EL (cell line): ENCODE measurements at places on chromosomes 12 and 14.
A peak's percentile ranks its signal among the peaks of the same experiment; 100 is the strongest.

DNA sequence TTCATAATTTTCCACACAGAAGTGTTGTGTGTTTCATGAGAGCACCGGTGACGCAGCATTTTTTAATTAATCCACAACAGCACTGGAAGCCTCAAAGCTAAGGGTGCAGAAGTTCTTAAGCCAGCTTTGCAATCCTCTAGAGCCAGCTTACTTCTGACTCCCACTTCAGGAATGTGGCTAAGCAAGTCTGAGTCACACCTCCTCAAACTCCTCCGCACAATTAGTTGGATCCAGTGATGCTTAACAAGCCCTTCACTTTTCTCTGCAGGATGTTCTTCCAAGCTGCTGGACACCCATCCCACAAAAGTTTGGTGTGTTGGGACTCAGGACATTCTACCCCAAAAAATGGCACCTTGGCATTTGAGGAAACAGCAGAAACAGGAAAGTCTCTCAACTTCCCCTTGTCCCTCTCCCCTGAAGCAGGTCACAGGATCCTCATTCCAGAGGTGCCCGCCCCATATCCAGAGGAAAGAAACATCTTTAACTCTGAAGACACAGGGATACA lies 210.0 kb downstream of the PPM1H start:
- peak; percentile 98 for DNase-seq

GRCh38 chr14:85293612-85294234 lies 236.2 kb upstream of the FLRT2 start:
- no peak for DNase-seq

GRCh38 chr14:66247662-66248193 lies 238.4 kb upstream of the CCDC196 start:
- no peak for DNase-seq

- no peak for DNase-seq
These were observed 51.0 kb downstream of the PAH start for GRCh38 chr12:102865821-102866615.

DNA sequence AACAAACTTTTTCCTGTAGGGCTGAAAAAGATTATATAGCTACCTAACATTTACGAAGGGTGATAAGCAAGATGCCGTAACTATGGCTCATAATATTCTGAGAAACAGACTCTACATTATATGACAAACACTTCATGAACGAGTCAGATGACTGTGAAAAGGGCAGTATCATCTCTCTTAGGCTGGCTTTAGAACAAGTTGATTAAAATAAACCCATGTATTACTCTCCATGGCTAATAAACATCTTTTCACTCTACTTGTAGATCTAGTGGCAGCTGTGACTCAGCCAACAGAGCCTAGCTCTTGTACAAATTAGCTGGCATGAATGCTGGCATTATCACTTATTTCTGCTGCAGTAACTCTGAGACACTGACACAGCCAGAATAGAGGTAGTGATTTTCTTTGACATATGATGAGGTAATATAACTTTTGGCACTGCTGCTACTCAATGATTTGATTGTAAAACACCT lies 47.1 kb downstream of the SLC2A13 start:
- no peak for DNase-seq

- peak; percentile 70 for DNase-seq
These were observed 11.4 kb upstream of the BCAT1 start for GRCh38 chr12:24960222-24960855.

- peak; percentile 13 for DNase-seq
These were observed 210.9 kb upstream of the ARID2 start for GRCh38 chr12:45518291-45519235.

DNA sequence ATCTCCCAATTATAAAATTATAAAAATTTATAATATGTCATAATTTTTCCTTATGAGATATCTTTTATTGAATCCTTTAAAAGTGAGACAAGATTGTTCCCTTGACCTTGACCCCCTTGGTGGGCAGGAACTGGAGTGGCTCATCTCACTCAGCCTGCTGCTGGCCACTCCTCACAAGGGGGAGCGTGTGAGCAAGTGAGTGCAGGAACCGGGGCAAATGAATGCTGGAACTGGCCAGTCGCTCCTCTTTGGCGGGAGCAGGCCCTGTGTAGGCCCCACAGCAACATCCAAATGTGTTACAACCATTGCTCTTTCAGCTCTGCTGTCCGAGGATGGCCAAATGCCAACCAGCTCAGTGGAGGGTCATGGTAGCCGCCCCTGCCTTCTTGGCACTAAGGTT lies 178.8 kb downstream of the ETNK1 start:
- peak; percentile 51 for DNase-seq

GRCh38 chr14:68566075-68566474 lies 226.8 kb downstream of the ZFP36L1 start:
- DNase-seq: no peak

GRCh38 chr14:74917646-74918081 lies 5.4 kb downstream of the RPS6KL1 start:
- DNase-seq: no peak

DNA sequence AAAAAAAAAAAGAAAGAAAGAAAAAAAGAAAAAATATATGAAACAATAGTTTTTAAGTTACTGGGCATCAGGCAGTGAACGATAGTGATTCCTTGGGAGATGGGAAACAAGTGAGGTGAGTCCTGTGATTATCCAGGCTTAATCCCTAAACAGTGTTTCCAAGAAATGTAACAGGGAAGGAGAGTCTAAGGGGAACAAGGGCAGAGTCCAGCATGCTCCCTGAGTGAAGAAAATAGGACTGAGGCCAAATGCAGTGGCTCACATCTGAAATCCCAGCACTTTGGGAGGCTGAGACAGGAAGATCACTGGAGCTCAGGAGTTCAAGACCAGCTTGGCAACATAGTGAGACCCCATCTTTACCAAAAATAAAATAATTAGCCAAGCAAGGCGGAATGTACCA lies 40.7 kb downstream of the R3HDM2 start:
- peak; percentile 7 for DNase-seq

DNA sequence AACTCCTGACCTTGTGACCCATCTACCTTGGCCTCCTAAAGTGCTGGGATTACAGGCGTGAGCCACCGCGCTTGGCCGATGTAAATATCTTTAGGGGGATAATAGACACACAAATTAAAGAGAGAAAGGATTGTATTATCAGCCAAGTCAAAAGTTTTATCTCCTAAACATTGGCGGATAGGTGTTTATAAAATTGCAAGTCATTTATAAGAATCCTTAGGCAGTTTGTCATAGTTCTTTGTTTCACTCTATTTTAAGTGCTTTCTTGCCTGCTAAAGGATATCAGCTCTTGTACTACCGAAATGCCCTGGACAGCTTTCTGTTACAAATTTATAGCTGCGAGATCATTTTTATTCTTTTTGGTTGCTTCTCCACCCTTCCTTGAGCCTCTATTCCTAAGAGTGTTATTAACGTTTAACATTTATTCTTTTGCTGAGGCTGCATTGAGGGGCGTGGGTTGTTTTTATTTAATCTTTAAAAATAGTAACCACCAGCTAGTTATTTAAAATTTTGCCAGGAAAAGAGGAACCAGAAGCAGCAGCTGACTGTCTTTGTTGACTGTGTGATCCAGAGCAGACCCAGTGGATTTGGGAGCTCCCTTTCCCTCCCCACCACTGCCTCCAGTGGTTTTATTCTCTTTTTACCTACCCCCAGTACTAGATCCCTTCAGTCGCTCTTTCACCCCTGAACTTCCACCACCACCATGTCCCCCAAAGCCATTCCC lies 106.4 kb downstream of the DIP2B start:
- DNase-seq: no peak

DNA sequence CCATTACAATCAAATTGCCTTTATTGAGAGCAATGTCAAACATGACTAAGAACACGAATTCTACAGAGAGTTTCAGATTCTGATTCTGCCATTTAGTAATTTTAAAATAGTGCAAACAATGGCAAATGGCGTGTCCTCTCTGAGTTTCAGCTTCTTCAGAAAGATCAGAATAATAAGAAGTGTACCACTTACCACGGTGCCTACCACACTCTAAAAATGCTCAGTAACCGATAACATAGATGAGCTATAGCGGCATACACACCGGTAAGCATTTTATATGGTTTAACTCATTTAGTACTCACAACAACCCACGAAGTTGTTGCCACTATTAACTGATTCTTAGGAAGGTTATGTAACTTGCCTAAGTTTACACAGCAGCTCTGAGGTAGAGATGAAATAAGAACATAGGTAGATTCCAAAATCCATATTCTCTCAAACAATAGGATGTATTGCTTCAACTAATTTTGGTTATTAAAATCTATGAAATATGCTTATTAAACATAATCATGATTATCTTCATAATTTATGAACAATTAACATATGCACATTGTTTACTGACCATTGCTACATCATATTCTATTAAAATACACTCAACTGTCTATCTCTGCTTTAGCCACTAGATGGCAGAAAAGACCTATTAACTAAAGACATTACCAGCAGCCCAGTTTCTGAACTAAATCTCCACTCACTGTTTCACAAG lies 38.3 kb downstream of the SLC6A15 start:
- peak; percentile 44 for DNase-seq

DNA sequence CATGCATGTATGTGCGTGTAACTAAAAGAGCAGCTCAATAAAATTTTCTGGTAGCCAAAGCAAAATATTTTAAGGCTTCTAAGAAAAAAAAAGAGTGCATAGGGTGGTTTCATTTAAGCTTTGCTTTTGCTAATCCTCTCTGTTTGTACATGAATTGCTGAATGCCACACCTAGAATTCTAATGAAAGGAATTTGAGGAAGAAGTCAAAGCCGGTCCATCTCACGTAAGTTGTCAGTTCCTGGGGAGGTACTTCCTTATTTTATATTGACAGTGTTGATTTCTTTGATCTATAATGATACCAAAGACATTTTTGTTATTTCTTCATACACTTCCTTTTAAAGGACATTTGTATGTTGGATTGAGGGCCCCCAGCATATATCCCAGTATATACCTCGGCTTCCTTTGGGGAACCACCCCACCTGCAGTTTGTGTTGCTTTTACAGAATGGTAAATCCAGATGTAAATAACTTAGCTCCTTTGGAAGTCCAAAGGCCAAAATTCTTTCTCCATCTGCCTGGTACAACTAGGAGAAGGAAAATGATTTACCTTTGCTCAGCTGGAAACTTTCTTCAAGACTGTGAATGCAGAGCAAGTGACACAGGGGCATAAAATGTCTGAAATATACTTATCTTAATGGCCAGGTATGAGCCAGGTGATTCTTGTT lies 420.9 kb upstream of the ATP2B1 start:
- DNase-seq: no peak

GRCh38 chr12:57841445-57841844 lies 5.1 kb downstream of the CTDSP2 start:
- DNase-seq: no peak

GRCh38 chr14:95527387-95528002 lies 7.4 kb upstream of the GLRX5 start:
- peak; percentile 79 for DNase-seq

GRCh38 chr14:77181603-77182437 lies at the start of gene TMEM63C:
TSS of gene TMEM63C (plus strand) at chr14:77181798. CDS start at chr14:77218814, 37,016 bp downstream.
- DNase-seq: no peak

- no peak for DNase-seq
These were observed 30.8 kb downstream of the SMOC1 start for GRCh38 chr14:69909826-69910550.

- no peak for DNase-seq
These were observed 27.1 kb downstream of the STK38L start for GRCh38 chr12:27271206-27271605.

- DNase-seq: peak; percentile 20
These were observed 158.6 kb upstream of the PARP11 start for GRCh38 chr12:4031703-4032291.

DNA sequence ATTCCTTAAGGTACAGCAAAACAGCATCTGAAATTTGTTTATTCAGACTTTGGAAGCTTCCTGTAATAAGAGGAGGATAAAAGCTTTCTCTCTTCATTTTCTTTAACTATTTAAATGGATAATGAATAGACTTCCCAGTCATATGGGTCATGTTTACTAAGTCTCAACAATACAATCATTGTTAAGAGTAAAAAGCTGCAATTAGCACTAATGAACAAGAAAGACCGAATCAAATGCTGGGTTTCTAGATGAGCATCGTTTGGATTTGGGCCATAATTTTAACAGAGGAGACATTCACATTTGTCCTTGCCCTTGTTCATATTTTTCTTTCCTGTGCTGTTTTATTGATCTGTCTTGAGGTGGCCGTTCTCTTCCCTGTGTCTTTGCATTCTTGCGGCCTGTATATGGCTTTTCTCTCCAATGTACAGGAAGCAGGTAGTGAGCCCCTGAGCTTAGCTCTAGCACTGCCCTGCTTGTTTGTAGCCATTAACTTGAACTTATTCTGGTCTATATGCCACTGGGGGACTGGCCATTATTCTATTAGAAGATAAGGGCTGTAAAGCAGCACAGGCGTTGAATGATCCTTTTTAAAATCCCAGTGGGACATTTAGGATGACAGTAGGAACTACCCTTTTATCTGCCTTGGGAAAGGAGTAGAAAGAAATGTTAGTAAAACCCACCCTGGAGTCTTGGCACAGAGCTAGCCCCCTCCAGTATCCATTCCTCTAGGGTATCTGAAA lies 34.6 kb downstream of the ABHD12B start:
- DNase-seq: no peak

GRCh38 chr12:11778713-11779685 lies 129.5 kb downstream of the ETV6 start:
- DNase-seq: peak; percentile 12

DNA sequence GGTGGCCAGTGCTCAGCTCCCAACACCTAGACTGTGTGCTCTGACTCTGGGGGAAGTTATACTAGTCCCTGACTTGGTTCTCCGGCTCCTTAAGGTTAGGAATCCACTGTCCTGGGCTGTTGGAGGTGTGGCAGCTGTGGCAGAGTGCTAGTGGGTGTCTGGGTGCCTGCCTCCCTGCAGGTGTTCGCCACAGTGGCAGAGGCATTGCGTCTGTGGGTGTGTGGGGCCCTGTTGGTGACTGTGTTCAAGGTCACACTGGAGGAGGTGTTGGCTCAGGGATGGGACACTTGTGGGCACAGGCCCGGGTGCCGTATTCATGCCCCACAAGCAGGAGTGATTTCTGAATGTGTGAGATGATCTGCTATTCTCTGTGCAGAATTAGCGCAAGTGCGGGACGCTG lies 467.4 kb downstream of the TMEM121 start:
- DNase-seq: no peak

DNA sequence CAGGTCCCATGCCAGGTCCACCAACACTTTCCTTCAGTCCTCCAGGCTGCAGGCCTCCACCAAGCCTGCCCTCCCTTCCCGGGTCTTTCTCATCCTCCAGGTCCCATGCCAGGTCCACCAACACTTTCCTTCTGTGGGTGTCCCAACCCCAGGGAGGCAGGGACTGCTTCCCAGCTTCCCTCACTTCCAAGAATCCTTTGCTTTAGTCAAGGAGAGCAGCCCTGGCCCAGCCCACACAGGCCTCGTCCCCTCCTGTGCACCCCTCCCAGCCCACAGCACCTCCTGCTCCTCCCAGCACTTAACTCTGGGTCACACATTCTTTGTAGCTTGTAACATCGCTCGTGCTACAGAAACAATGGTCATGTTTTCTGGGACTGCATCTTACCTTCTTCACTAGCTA lies 72.9 kb downstream of the TESC start:
- DNase-seq: no peak

DNA sequence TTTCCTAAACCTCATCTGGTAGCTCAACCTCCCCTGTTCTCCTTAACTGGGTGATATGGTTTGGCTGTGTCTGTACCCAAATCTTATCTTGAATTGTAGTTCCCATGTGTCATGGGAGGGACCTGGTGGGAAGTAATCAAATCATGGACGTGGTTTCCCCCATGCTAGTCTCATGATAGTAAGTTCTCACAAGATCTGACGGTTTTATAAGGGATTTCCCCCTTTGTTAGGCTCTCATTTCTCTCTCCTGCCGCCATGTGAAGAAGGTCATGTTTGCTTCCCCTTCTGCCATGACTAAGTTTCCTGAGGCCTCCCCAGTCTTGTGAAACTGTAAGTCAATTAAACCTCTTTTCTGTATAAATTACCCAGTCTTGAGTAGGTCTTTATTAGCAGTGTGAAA lies 19.5 kb downstream of the COX16 start:
- DNase-seq: no peak
